Activated naive CD4-positive, alpha-beta T cell (primary cell): ENCODE measurements at places on chromosomes 1 and 21.

DNA sequence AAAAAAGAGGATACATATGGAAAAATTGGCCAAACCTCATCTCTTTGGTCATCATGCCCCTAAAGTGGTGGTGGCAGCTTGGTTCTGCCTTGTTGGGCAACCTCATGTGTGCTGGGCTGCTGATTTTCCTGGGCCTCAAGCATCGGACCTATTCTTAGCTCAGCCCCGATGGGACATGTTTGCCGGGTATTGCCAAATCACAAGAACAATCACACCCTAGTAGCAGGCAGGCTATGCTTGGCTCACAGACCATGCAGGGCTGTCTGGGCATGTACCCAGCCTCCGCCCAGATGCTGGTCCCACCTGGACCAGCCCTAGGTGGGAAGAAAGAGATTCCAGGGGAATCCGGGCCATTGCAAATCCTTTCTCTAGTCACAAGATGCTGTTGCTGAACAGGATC lies 189.4 kb upstream of the FGGY start:
- DNase-seq: no peak

DNA sequence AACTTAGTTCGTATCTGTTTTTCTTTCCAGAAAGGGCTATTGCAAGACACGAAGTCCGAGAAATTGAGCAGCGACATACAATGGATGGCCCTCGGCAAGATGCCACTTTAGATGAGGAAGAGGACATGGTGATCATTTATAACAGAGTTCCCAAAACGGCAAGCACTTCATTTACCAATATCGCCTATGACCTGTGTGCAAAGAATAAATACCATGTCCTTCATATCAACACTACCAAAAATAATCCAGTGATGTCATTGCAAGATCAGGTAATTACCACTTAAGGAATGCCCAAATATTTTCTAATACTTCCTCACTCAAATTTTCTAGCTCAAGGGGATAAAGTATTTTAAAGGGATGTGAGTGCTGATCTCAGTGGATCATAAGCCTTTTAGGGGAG lies 158.5 kb downstream of the HS2ST1 start:
- DNase-seq: no peak

GRCh38 chr1:234884701-234885100 lies 243.9 kb downstream of the TOMM20 start:
- no peak for DNase-seq

GRCh38 chr1:97412737-97413136 lies 508.1 kb downstream of the DPYD start:
- DNase-seq: no peak

GRCh38 chr1:55575571-55576279 lies 360.6 kb upstream of the USP24 start:
- DNase-seq: no peak

GRCh38 chr1:16721871-16722641 lies 18.3 kb upstream of the RNU1-4 start:
- no peak for DNase-seq
